ENCODE measurements at places on chromosomes 2 and 18. TPM values are rescaled to one million over a fixed set of nuclear protein-coding genes. Genes with fewer than 3 reads are reported as not detected.

The CHRNG gene
- not detected for total RNA-seq

The MALL gene
- 114 TPM for total RNA-seq

The ERBB4 gene
- 0.74 TPM for total RNA-seq

The IFIH1 gene
- total RNA-seq = 6.9 TPM

The SMYD1 gene
- total RNA-seq = not detected

The MC5R gene
- total RNA-seq = not detected

The NTSR2 gene
- total RNA-seq = not detected

The LOXL3 gene
- total RNA-seq = 0.95 TPM

All from endothelial cell of umbilical vein (primary cell).